ENCODE measurements at places on chromosomes 2 and 18. TPM values are rescaled to one million over a fixed set of nuclear protein-coding genes. Genes with fewer than 3 reads are reported as not detected.

EPB41L3 gene
- 5.6 TPM for polyA plus RNA-seq

- no peak for DNase-seq
These were observed 134.8 kb upstream of the HDAC4 start for GRCh38 chr2:239535413-239536144.

DNA sequence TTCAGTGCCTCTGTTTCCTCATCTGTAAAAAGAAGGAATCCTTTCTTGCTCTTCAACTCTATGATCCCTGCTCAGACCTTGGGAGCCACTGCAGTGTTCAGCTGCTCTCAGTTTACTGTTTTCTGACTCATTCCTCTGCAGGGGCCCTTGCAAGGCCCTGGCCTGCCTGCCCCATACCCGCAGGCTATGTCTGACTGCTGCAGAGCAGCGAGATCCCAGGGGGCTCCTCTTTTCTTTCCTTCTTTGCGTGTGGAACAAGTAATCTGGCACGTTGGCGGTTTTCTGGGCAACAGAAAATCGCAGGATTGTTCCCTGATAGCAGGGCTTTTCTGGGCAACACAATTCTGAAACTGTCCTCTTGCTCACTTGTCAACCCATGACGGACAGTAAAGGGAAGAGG lies 376.0 kb downstream of the DCC start:
- no peak for DNase-seq

GRCh38 chr2:59959944-59960343 lies 593.5 kb downstream of the BCL11A start:
- no peak for DNase-seq

DNA sequence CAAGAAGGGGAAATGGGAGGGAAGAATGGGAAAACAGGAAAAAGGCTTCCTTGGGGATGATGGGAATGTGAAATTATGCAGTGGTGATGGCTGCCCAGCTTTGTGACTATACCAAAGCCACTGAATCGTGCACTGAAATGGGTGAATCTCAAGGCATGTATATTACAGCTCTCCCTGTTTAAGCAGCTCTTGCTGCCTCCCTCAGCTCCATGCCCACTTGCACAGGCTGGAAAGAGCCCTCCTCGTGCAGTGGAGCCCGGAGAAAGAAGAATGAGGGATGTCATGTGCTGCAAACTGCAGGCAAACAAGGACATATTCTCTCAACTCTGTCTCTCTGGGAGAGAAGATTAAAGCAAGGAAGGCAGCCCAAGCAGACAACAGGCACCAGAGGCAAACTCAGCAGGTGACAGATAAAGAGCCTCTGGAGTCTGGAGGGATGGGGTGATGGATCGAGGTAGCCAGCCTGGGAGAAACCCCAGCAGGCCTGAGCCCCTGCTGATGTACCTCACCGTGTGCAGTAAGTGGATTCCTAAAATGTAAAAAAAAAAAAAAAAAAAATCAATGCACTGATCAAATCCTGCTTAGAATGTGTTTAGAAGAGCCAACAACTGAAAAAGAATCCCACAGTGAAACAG lies 62.4 kb upstream of the SLC66A3 start:
- no peak for DNase-seq

- DNase-seq, result peak; percentile 86
These were observed 26.7 kb downstream of the RAMP1 start for GRCh38 chr2:237885931-237886684.
